ENCODE measurements at places on chromosomes 6 and 20.

DNA sequence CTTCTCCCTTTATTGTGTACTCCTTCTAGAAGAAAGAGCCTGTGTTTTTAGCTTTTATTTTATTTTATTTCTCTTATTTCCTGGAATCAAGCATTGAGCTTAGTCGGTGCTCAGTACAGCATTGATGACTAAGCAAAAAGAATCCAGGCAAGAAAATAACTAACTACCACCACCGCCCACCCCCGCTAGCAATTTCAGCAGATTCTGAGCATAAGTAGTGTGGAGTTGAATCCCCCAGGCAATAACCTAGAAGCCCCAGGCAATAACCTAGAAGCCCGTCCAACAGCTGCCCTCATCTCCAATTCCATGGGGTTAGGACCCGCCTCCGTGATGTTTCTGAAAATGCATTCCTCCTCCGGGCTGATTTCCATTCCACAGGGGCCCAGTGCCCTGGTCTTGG, 258.0 kb upstream of the TAB2 start:
- DNase-seq, result no peak

DNA sequence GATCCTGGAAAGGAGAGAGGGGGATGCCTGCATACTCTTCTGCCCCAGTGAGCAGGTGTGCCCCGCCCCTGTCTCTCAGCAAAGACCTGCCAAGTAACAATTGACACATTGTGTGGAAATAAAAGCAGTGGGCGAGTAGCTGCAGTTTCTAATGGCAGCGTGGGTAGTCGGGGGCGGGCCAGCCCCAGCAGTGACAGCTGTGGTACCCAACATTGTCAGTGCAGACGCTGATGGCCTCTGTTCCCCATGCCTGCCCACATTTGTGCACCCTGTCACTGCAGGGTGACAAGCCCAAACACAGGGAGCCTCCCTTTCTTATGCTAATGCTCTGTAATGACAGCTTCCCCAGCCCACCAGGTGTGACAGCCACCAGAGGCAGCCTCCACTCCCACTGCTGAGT, 491.7 kb downstream of the DHX35 start:
- DNase-seq, result no peak

GRCh38 chr6:108157981-108158525, 7.8 kb upstream of the NR2E1 start:
- DNase-seq, result no peak

DNA sequence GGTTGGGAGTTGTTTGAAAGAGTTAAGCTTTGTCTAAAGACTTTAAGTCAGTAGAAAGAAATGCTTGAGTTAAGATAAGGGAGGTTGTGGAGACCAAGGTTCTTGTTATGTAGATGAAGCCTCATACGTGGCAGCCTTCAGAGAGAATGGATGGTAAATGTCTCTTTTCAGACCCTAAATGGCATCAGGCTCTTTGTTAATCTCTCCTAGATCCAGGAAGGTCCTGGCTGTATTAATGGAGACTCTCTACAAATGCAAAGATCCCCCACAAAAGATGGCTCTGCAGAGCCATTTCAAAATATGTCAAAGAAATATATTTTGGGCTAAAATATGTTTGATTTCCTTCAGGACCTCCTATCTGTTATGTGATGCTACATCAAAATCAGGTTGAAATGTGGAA, 161.6 kb downstream of the ADAT2 start:
- DNase-seq, result no peak

DNA sequence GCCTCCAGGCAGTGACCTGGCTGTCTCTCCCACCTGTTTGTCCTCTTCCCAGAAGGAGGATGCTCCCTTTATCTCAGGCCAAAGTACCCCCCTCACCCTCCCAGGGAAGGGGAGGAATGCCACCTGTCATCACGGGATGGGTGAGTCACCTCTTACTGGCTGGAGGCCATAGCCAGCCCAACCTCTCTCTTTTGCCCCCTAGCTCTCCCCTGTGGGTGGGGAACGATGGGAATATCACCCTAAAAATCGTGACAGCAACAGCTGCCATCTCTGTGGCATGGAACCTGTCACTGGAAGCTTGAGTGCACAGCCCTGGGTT, 137.5 kb upstream of the PTPN1 start:
- DNase-seq, result no peak

DNA sequence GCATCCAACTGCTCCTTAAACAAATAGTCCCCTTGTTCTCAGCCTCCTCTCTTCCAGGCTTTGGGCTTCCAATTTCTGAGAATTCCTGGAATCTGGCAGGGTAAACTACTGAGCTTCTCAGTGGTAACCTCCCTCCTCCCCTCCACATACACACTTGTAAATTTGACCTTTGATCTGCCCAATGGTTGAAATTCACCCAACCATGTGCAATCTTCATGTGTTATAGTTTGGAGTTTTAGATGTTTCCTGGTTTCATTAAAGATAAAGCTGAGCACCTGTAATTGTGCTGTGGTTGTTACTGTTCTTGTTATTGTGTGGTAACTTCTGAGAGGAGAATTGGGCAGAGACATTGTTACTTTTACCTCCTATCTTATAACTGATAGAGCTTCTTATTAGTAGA, 328.4 kb downstream of the TPBG start:
- no peak for DNase-seq

DNA sequence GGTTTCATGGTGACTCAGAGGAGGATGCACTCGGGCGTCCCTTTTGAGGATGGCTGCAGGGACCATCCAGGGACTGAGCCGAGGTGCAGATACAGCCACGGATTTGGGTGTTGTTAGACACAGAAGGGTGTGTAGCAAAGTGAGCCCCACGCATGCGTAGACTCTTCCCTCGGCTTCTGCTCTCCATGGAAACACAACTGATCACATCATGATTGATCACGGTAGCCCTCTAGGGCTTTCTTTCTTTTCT, 606 bp upstream of the ULBP1 start:
- DNase-seq, result no peak

- DNase-seq, result no peak
Observed at GRCh38 chr6:82915666-82916065, 150.0 kb downstream of the UBE3D start.

- DNase-seq, result no peak
Observed at GRCh38 chr6:169641461-169642085, 60.3 kb downstream of the WDR27 start.

DNA sequence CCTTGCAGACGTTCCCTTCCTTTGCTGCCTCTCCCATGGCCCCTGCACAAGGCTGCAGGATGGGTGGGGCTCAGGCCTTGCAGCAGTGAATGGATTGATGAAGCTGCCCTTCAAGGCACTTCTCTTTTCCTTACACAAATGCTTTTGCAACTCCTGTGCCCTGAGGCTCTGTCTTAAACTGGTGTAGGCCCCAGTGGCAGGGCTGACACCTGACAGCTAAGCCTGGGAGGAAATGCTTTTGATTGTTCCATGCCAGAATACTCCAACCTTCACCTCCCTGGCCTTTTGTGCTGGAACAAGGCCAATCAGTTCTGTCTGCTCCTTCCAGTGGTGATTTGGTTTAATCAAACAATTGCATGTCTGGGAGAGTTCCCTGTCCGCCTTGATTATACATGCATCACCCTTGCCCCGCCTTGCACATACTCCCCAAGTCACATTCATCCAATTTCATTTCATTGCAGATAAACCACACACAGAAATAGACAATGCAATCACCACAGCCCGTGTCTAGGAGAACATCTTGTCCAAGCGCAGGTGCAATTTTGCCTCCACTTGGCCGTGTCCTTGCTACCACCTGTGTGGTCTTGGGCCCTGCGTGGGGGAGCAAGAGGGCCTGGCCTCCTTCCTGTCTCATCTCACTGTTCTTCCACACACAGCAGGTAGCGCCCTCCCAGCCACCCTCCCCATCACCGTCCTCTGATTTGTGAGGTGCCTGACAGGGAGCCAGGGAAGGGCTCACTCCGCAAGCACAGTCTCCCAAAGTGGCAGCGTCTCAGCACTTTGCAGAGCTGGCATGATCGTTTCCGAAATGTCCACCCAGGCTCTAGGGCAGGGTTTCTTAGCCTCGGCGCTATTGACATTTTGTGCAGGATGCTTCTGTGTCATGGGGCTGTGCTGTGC, 120.4 kb downstream of the CDH26 start:
- DNase-seq, result no peak

DNA sequence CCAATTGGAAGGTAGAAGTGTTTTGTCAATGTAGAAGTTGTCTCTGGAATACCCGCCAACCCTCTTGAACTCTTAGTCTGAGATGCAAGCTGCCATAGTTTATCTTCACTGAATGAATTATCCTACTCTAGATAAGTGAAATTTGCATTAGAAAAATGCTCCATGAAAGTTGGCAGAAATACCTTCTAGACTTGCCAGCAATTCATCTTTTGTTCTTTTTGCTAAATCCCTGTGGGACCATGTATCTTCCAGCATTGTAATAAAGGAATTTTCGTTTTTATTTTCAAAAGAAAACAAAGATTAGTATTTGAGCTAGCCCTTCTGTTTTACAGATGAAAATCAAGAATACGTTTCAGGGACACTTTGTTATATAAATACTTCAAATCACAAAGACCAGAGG, 244.2 kb downstream of the CBLN4 start:
- peak; percentile 53 for DNase-seq

GRCh38 chr6:79842376-79843040, 104.8 kb downstream of the ELOVL4 start:
- DNase-seq, result no peak
